ENCODE measurements at places on chromosomes 7 and 10.

DNA sequence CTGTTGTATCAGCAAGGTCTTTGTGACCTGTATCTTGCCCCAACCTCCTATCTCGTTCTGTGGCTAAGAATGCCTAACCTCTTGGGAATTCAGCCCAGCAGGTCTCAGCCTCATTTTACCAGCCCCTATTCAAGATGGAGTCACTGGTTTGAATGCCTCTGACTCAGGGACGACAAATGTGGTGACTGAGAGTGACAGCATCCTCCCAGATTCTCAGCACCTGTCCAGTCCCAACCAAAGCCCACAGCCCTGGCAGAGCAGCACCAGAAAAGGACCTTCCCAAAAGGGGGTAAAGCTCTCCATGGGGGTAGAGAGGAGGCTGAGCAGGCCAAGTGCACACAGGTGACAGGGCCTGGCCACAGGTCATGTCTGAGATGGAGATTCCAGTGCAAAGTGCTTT lies 35.4 kb upstream of the GPAM start:
- DNase-seq: no peak

DNA sequence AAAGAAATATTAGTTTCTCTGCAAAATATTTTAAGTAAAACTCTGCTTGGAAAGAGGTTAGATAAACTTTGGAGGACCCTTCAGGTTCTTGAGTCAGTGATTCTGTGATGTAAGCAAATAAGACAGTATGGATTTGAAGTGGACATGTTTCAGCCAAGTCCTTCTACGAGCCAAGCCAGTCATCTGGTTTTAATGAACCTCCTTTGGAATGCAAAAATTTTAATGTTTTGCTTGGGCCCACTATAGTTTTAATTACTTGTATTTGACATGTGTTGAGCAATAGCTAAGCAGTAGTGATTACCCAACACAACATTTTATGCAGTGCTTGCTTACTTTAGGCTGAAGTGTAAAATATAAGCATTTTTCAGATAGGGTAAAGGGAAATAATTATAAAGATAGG lies 296.3 kb upstream of the SEMA3D start:
- DNase-seq: no peak

DNA sequence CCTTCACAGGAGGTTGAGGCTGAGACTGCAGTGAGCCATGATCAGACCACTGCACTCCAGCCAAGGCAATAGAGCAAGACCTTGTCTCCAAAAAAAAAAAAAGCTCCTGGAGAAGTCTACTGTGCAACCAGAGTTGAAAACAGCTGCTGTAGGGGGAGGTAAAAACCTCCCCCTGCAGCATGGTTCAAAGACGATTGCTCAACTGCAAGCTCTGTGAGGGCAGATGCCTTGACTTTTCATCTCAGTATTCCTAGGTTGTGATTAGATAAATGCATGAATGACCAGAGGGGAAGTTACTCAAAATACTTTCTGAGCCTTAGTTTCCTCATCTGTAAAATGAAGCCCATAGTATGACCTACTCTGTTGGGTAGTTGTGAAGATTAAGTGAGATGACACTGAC lies 25.0 kb upstream of the PPA1 start:
- no peak for DNase-seq

- DNase-seq: no peak
These were observed 97.3 kb downstream of the PPP1R9A start for GRCh38 chr7:95004618-95005247.

DNA sequence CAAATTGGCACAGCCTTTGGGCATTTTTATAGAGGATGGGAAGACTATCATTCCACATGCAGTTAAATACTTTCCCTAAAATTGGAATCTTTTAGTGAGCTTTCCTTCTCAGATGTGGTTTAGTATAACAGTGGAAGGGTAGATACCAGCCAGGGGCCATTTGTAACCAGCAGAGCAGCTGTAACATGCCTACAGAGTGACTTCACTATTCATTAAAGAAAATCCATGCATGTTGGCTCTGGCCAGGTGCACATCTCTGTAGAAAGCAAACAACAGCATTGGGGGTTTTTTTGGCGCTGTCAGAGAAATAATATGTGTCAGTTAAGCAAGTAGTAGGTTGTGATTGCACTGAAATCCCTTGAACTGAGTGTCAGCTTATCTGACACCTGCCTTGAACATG lies 115.6 kb downstream of the LHFPL3 start:
- no peak for DNase-seq

GRCh38 chr10:128704716-128705115 lies 578.5 kb upstream of the MKI67 start:
- DNase-seq: no peak

DNA sequence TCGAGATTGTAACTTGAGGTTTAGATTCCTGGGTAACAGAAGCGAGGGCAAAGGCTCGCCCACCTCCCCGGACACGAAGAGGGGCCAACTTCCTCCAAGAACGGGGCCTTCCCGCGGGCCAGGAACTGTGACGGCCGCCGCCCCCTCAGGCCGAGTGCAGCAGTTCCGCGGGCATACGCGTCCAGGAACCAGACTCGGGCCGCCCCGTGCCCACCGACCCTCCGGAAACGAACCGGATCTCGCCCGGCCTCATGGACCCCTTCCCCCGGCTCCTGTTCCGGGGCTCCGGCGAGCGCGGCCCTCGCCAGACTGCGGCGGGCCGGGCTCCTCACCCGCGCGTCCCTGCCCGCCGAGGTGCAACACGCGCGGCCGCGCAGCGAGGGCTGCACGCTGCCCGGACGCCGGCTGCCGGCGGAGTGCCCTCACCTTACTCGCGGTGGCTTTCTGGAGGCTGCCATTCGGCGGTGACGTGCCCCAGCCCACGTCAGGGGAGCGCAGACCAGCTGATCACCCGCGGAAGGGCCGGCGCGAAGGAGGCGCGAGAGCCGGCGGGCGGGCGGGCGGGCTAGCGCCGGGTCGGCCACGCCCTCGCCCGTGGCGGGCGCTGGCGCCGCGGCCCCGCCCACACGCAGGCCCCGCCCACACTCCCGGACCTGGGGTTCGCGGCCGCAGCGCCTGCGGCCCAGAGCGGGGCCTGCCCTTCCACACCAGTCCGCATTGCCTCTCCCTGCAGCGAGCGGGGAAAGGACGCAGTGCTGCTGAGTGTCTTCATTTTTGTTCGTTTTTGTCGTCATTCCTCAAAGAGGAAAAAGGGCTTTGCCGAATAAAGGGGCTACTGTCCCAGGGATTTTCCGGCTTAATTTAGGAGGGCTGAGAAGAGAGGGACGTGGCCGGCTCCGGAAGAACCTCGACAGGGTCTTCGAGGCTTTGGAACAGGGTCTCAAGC lies at the start of gene XPNPEP1:
Gene XPNPEP1, minus strand, starts transcription at position 536 of the 946 bp plus-strand sequence. Its CDS starts 78 bp downstream, at position 458.
- peak; percentile 83 for DNase-seq

DNA sequence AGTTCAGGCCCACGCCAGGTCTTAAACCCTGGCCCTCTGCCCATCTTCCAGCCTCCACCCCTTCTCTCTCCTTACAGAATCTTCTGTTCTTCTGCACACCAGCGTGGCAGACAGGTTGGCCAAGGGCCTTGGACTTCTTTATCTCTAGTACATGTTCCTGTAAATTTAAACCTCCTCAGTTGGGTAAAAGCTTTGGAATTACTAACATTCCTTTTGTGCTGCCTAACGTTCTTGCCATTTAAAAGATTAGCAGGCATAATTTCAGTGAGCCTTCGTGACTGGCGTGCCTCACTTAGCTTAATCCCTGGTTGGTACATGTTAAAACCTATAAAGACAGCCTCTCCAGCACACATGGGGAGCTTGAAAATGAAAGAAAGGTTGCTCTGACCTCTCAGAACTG lies 192.2 kb downstream of the CUX1 start:
- DNase-seq: no peak

GRCh38 chr7:101817471-101818286 lies at the start of gene CUX1:
CUX1 (plus strand) TSS chr7:101817626; CDS start chr7:101817640, 14 bp downstream.
- DNase-seq: no peak

GRCh38 chr7:32761451-32762205 lies 129.9 kb downstream of the KBTBD2 start:
- DNase-seq: no peak

DNA sequence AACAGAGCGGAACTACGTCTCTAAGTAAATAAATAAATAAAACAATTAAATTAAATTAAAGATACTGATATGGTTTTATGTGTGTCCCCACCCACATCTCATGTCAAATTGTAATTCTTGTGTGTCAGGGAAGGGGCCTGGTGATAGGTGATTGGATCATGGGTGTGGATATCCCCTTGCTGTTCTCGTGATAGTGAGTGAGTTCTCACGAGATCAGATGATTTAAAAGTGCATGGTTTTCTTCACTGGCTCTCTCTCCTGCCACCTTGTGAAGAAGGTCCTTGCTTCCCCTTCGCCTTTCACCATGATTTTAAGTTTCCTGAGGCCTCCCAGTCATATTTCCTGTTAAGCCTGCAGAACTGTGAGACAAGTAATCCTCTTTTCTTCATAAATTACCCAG lies 29.0 kb upstream of the OGDHL start:
- DNase-seq: no peak

DNA sequence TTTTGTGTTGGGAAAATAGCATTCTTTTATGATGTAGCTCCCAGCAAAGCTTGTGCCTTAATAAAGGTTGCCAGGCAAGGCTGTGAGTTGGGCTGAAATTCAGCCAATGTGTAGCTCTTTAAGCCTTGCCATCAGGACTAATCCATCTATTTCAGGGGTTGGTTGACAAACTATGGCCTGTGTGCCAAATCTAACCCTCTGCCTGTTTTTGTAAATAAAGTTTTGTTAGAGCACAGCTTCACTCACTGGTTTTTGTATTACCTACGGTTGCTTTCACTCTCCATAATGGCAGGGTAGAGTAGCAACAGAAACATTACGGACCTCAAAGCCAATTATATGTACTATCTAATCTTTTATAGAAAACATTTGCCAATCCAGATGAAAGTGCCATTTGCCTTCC lies 638.1 kb upstream of the POT1 start:
- no peak for DNase-seq

DNA sequence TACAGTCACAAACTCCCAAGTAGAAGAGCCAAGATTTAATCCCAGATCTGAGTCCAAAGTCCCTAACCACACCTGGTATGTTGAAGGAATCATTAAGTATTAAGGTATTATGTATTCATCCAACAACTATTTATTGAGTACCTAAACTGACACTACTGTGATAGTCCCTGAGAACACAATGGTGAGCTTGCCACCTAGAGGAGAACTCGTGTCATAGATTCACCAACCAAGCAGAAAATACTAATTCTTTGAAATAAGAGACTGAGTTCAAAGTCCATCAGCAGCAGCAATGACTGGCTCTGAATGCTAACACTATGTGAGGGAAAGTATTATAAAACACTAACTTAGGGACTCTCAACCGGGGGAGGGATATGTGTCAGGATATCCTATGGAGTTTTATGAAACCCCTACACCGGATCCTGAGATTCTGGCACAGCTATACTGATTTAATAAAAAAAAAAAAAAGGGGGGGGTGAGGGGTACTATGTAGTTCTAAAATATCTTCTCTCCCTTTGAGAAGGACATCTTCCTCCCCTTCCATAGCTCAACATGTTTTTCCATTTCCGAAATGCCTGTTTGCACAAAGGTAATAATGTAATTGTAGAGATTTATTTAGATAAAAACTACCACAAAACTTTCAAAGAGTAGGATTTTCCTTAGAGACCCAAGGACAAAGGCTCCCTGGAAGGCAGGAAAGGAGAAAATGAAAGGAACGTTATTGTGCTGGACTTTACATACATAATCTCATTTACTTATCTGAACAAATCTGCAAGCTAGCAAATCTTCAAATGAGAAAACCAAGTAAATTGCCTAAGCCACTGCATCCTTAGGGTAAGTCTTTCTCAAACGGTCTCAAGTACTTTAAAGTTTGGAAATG lies 1.6 kb downstream of the NCOA4 start:
- no peak for DNase-seq

DNA sequence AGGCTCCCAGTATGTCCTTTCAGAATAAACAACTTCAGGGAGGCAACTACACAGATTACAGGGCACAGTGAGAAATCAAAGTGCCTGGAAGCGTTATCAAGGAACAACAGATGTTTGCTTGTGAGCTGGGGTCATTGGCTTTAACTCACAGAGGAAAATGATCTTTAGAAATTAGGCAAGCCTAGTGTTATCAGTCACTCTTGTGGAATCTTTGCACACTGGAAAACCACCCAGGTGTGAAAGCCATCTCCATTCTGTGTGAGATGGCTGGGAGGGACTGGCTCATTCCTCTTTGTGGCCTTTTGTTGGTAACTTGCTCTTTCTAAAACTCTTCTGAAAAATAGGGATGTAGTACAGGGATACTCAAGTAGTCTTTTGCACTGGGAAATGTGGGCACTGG lies 716.0 kb downstream of the XPNPEP1 start:
- no peak for DNase-seq

DNA sequence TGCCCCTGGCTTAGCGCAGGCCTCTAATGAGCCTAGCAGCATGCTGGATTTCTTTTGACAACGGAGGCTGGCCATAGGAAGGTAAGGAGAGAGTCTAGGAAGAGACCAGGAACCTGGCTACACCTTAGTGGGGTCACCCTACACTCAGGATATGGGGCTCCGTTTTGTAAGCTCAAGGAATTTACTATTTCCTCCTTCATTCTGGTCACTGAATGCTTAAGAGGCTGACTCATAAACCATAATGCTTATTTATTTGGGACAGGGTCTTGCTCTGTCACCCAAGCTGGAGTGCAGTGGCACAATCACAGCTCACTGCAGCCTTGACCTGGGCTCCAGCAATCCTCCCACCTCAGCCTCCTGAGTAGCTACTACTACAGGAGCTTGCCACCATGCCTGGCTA lies 38.4 kb downstream of the CARD11 start:
- no peak for DNase-seq

GRCh38 chr10:29807163-29807806 lies 172.5 kb upstream of the SVIL start:
- no peak for DNase-seq

GRCh38 chr7:152989889-152990380 lies 230.4 kb downstream of the ACTR3B start:
- DNase-seq: no peak

DNA sequence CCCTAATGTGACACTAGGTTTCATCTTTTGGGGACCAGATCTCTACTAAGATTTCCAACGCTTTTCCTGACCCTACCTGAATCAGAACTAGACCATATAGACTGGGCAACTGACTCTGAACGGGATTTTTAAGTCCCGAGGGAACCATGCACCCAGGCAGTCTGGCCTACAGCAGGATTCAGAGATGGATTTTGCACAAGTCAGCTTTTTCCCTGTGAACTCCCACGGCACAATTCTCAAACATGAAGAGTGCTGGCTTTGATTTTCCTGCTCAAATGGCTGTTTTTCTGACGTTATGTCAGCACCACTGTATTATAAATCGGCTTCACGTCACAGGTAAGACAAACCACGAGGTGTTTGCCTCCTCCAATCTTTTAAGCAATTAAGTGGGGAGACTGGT lies 409.1 kb downstream of the TCERG1L start:
- DNase-seq: no peak

GRCh38 chr10:128080641-128081040 lies 45.6 kb downstream of the MKI67 start:
- DNase-seq: no peak

GRCh38 chr7:10657201-10657600 lies 316.5 kb upstream of the PHF14 start:
- DNase-seq: no peak

- no peak for DNase-seq
These were observed 28.9 kb downstream of the LRRC27 start for GRCh38 chr10:132360766-132361447.

DNA sequence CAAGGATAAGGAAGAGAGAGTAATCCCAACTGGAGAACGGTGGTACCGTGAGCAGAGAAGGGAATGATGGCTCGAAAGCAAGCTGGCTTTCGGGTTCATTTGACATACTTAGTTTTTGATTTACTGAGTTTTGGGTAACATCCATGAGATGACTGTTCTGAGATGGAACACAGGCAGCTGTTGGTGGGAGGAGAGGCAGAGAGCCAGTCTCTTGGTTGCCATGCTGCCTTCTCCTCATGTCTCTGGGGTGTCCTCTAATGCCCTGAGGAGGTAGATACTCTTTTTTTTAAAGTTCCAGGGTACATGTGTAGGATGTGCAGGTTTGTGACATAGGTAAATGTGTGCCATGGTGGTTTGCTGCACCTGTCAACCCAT lies 76.4 kb upstream of the NRP1 start:
- no peak for DNase-seq

Measured in GM18507 (cell line).